ENCODE measurements at places on chromosomes 3 and 15.

GRCh38 chr3:108602935-108603294 lies 13.4 kb downstream of the DZIP3 start:
- DNase-seq: no peak

GRCh38 chr15:83164771-83165404 lies 42.7 kb downstream of the HDGFL3 start:
- DNase-seq: no peak

DNA sequence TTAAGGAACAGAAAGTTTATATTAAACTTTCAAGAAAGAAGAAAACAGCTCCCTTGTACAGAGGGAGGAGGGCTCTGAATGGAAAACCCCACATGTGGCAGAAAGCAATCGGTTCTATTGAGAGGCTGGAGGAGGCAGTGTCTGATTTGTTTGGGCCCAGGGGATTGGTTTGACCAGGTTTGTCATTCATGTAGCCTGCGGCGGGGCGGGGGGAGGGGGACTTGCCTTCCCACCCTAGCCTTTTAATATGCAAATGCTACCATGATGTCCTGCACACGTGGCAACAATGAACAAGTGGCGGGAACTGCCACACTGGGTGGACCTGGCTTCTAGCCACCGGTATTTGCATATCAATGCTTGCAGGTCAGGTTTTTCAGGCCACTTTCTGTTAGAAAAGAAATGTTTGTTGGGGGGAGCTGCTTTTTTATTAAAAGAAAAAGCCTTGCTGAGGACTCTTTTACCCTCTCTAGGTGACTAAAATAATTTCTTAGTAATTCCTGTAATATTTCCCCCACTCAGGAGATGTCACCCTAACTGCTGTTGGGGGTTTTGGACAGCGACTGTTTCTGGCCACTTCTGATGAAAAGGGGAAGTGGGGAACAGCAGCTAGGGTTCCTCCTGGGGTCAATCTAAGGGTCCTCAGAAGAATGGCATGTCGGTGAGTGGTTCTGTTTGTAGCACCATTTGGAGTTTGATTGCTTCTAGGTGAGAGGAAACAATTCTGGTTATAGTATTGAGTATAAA lies 691.2 kb downstream of the TBL1XR1 start:
- no peak for DNase-seq

GRCh38 chr3:42544492-42545283 lies 37.1 kb downstream of the SEC22C start:
- DNase-seq: no peak

DNA sequence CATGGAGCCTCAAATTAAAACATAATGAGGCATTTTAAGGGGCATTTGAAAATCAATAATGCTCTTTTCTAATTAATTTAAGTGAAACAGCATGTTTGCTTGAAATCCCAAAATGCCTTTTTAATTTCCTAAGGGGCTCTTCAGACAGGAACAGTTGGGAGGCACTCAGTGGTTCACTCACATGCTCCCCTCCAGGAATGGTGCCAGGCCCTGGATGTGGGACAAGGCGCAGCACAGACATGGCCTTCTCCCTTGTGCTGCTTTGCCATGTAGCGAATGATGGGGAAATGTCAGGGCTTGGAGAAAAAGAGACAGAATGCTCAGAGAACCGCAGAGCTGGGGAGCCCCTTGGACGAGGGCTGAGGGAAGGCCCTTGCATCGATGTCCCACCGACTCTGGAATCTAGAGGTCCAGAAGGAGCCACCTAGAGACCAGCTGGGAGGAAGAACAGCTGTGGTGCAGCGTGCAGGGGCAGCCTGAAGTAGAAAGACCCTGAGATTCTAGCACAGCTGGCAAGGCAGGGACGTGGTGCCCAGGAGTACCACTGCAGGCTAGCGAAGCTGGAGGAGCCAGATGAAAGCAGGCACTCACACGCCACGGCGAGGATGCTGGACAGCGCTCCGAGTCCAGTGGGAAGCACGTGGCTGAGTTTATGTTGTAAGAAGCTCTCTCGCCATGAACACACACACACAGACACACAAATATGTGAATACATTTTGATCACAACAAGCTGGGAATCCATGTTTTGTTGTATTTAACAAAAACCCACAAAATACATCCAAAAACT lies 27.0 kb downstream of the NSMCE3 start:
- DNase-seq: no peak

DNA sequence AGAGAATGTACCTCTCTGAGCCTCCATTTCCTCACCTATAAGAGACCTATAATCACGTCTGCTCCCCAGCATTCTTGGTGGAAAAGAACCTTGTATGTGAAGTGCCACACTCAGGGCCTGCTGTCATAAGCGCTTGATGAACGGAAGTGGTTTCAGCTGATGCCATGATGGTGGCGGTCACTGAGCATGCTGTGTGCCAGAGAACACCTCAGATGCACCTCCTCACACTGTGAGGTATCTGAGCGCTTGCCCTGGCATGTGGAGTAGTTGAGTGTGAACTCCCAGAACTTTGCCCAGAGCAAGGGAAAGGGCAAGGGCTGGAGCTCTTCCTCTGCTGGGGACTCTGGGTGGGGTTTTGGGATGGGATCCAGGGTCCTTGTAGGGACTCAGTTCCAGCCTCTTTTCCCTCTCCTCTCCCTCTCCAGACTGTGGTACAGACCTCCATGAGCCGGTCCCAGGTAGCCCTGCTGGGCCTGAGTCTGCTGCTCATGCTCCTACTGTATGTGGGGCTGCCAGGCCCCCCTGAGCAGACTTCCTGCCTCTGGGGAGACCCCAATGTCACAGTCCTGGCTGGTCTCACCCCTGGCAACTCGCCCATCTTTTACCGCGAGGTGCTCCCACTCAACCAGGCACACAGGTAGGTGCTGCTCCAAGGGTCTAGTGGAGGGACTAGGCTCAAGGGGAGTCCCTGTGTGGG lies 2.7 kb downstream of the ABHD14A start:
- DNase-seq: no peak

All from KG1 (cell line).